ENCODE measurements at places on chromosomes 6 and 20.

DNA sequence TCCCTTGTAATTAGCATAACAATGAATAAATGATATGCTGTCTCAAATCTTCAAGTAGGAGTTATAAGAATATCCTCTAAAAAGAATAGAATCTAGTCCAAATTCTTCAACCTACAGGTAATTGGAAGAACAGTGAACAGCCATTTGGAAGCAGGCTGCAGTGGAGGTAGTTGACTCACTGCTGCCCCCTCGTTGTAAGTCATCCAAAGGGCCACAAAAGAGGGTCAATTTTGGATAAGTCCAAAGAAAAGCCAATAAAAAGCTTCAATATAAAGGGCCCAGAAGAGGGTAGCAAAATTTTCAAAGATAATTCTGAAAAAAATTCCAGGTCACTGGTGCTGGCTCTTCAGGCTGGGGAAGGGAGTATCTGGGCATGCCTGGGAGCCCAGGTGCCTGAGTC lies 60.8 kb upstream of the SSTR4 start:
- DNase-seq, result peak; percentile 49

GRCh38 chr20:8667306-8667705 lies 401.6 kb upstream of the PLCB4 start:
- DNase-seq, result no peak

- no peak for DNase-seq
These were observed 79.3 kb downstream of the AHI1 start for GRCh38 chr6:135418040-135418760.

DNA sequence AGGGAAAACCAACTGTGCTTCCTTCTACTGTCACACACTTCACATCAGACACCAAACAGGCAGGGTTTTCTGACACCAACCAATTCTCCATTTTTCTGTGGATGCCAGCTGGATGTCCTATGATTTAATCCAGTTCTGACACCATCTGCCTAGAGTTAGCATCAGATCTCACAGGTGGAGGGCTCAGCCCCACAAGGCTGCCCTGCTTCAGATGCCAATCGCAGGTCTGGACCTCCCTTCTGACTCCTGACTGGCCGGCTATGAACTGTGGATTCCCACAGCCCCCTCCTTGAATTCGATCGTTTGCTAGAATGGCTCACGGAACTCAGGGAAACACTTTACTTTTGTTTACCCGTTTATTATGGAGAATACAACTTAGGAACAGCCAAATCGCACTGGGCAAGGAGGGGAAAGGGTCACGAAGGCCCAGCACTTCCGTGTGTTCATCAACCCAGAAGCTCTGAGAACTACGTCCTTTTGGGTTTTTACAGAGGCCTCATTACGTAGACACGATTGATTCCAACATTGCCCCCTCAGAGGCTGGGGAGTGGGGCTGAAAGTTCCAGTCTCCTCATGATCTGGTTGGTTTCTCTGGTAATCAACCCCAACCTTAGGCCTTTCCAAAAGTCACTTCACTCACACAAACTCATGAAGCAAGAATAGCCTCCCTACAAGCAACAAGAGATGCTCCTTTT lies 25.4 kb upstream of the MAS1 start:
- DNase-seq, result no peak

DNA sequence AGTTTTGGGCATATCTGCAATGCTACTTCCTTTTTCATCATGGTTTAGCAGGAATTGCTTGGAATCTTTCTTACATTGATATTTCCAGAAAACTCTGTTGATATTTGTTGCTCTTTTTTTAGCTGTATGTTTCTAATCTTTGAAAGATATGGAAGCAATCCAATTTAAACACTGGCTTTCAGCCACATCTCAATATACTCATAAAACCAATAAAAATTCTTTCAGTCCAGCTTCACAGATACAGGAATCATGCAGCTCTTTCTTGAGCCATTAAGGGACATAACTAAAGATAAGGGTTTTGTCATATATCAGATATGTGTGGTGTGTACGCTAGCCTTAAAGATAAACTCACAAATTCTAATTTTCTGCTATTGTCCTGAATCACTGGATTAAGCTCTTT lies 47.4 kb downstream of the PKIB start:
- peak; percentile 24 for DNase-seq

GRCh38 chr20:13554706-13555105 lies 84.0 kb downstream of the TASP1 start:
- DNase-seq, result no peak

DNA sequence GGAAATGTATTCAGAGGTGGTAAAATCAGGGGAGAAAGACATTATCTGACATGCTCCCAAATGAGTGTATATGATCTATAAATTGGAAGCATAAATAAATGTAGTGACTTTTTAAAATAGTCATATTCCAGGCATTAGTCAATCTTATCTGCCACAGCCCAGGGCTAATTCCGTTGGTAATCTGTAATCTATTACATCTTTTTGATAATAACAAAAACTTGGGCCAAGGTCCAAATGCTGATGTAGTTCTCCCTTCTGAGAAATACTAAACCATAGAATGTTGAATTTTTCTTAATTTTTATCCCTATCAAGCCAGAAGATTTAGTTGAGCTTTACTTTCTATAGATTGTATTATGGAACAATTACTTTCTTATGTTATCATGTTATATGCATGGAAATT lies 1279.8 kb downstream of the EPHA7 start:
- DNase-seq, result no peak

DNA sequence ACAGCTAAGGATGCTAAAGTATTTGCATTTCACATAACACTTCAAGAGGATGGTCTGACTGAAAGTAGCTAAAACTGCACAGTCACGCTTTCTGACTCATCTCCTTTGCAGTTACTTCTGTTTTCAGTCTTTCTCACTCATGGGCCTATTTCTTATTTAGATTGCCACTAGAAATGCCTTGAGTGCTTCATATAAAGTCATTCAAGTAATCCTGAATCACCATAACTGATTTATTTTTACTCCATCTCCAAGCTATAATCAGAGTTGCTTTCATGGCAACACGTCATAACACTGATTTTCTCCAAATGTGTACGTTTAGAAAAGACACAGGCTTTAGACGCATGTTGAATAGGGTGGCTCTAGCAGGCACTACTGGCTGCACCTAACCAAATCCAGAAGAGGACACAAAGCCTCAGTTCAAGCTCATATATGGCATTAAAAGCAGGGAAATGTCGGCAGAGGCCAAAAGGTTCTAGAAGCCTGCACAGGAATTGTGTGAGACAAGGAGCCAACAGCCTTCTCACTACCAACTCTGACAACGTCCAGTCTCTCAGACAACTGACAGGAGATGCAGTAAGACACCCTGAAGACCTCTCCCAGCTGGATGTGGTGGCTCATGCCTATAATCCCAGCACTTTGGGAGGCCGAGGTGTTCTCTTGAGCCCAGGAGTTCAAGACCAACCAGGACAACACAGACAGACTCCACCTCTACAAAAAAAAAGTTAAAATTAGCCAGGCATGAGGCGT lies 64.1 kb upstream of the BEND6 start:
- DNase-seq, result no peak

GRCh38 chr20:51399006-51399890 lies 143.3 kb downstream of the NFATC2 start:
- no peak for DNase-seq

DNA sequence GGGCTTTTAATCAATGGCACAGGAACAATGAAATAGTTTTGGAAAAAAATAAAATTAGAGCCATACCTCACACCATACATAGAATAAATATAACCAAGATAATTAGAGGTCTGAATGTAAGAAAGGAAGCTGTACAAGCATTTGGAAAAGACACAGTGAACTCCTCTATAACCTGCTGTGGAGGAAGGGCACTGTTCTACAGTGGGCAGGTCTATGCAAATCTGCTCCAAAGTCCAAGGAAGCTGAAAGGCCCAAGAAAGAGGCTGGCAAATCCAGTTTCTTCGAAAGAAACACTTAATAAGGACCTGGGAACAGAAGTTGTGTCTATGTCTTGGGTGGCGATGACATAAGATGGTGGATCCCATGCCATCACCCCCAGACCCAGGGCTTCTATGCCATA lies 169.4 kb upstream of the RALGAPA2 start:
- no peak for DNase-seq

DNA sequence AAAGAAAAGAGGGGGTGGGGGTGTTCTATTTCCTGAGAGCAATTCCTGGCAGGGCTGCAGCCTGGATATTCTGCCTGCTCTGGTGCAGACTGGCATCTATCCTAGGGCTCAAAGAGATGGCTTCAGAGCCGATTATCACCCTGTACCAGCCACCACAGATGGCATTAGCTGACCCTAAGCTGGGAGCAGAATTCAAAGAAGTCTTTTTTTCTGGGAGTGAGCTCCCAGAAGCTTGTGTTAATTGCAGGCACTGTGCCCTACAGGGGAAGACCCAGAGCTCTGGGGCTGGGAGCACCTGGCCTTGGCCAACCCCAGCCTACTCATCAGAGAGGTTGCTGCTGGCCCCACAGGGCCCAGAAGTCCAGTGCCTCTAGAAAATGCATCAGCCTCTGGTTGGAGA lies 85.9 kb downstream of the PXDC1 start:
- no peak for DNase-seq

DNA sequence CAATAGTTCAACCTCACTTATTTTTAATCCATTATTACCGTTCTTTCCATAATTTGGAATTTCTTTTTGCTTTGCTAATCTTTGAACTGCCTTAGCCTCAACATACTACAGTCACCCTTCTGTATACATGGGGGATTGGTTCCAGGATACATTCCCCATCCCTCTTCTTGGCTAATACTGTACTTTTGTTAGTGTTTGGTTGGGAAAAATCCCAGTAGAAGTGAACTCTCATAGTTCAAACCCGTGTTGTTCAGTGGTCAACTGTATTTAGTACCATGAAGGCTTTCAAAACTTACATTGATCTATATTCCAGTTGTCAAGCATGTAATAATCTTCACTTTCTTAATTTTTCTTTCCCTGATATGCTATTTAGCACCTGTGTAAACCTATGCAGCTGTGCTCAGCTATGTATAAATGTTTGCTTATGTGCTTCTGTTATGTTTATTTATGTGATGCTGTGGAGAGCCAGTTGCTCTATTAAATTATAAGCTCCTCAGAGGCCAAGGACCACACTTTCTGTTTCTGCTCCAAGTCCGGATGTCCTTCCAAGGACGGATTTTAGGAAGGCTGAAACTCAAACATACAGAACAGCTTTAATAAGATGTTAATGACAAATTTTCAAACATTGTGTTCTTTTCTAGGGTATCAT lies 33.3 kb upstream of the LAMA4 start:
- no peak for DNase-seq

GRCh38 chr20:49852522-49853080 lies 40.0 kb downstream of the SLC9A8 start:
- no peak for DNase-seq

- DNase-seq, result peak; percentile 39
These were observed 18.6 kb downstream of the TAB2 start for GRCh38 chr6:149335924-149336608.

Data from HT-29 (cell line).